Activated T-helper 1 cell treated with anti-CD3 and anti-CD28 coated beads, Interleukin-12 subunit alpha, Interleukin-12 subunit beta, Interleukin-2, Interleukin-4 antibody, amounts not matched to agents 30 ng/mL and 10 ng/mL and 1 ng/mL, durations not matched to agents 14 hours and 24 hours and 36 hours (primary cell): ENCODE measurements at places on chromosomes 6 and 20. TPM values are rescaled to one million over a fixed set of nuclear protein-coding genes. Genes with fewer than 3 reads are reported as not detected.

PTCRA gene
- not detected in 2 replicates for total RNA-seq

GRCh38 chr6:11016452-11016851 lies 27.7 kb downstream of the ELOVL2 start:
- no peak overlapping the region for H3K27ac ChIP-seq
- H3K4me1 ChIP-seq: no peaks in the 10 kb centered on the region
- no peaks in the 10 kb centered on the region for H3K36me3 ChIP-seq
- no peak overlapping the region for H3K4me3 ChIP-seq
- DNase-seq: no peak

EYA2 gene
- not detected in 2 replicates for total RNA-seq

PAK5 gene
- not detected in 2 replicates for total RNA-seq

- H3K36me3 ChIP-seq: peaks cover 51% of the 10 kb centered on the region
- no peaks in the 10 kb centered on the region for H3K27me3 ChIP-seq
- DNase-seq: no peak
- peak overlapping the region; percentile 86 for H3K27ac ChIP-seq
Measured at GRCh38 chr6:111769365-111770152, 103.7 kb downstream of the FYN start.
